ENCODE measurements at places on chromosomes 3 and 15.

DNA sequence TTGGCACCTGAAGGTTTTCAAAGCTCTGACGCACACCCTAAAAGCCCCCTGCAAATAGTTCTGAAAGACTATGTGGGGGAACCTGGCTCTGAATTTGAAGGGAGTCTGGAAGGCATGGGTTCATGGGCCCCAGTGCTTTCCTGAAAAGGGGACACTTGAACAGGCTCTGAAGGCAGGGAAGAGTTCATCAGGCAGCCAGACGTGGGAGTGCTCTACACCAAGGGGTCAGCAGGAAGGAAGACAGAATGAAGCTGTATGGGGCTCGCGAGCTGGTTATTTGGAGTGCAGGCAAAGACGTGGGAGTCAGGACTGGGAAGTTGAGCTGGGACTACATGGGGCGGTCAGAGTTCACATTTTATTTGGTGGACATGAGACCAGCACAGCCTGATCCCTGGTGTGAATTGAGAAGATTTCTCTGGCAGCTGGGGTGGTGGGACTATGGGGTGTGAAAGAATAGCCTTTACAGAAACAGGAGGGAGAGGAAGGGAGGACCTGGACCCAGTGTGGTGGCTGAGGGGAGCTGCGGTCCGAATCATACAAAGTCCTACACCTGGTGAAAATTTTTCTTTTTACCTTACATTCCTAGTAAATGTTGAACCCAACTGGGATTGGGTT is 12.6 kb downstream of the ABHD6 start:
- no peak for DNase-seq

DNA sequence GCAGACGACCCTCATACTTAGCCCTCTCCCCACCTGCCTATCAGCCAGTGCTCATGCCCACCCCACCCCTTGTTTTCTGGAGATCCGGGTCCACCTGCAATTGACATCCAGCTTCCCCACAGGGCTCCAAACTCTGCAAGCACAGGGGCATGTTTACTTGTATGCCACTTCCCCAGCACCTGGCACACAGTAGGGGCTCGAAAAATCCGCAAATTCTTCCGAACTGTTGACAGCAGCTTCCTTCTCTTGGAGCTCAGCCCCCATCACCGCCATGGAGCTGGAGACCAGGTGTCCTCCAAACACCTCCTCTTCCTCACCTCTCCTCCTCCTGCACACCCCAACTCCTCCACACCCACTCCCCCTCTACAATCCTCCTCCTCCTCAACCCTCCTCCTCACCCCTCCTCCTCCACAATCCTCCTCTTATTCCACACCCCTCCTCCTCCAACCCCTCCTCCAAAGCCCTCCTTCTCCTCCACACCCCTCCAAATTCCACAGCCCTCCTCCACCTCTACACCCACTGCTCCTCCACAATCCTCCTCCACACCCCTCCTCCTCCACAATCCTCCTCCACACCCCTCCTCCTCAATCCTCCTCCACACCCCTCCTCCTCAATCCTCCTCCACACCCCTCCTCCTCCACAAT is 70.4 kb upstream of the BLM start:
- no peak for DNase-seq

GRCh38 chr15:41347236-41347635 is 14.6 kb downstream of the NUSAP1 start:
- DNase-seq = no peak

DNA sequence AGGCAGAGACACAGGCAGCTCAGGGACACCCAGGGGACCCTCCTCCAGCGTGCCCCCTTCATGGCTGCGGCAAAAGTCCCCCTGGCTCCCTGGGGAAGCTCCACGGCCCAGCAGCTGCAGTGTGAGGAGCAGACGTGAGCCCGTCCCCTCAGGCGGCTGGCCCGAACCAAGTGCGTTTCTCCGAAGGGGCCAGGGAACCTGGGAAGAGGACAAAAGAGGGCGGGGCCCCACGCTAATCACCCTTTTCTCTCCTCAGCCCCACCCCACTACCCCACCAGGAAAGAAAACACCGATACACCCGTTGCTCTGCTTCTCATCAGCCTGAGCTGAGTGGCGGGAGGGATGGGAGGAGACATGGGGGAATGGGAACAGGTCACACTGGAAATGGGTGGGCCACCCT is at the start of gene MUC4:
Gene MUC4, minus strand, starts transcription at position 174 of the 400 bp plus-strand sequence. Its CDS starts 112 bp downstream, at position 62.
- DNase-seq = no peak

- DNase-seq = no peak
These were observed 20.8 kb upstream of the ACAN start for GRCh38 chr15:88782465-88782864.

DNA sequence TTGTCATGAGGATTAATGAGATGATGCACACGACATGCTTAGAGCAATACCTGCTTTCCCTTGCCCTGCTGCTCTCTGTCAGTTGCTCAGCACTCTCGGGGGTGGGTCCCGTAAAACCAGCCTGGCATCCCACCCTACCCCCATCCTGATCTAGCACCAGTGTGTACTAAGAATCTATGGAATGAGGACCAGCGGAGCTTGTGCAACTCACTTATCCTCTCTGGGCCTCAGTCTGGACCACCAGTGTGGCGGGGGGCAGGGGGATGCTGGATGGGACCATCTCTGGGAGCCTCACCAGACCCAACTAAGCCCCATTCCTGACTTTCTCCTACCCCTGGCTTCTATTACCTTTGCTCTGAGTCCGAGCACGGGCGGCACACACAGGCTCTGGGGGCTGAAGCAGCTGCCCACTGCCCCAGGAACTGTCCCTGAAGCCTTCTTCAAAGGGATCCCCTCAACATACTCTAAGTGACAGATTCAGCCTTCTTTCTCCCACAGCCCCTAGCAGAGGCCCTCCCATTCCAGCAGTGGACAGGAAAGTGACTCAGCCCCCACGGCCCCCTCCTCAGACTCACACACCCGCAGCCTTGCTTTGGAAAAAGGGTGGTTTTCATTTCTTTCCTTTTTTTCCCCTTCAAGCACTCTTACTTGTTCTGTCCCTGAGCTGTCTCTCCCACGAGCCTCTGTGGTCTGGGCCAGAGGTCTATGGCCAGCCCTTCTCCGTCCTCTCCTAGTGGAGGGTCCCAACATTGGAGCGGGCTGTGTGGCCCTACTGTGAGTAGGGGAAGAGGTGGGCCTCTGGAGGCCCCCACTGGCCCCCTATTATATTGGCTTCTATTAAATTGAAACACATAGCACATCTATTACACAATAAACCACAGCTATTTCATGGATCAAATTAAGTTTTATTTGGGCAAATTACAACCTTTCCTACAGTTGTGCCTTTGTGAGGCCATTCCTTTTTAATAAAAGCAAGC is 100.3 kb downstream of the SMAD6 start:
- no peak for DNase-seq

- DNase-seq = no peak
These were observed 200.1 kb downstream of the TLE3 start for GRCh38 chr15:69897471-69898237.

GRCh38 chr3:56974247-56974930 is 86.1 kb upstream of the SPATA12 start:
- no peak for DNase-seq

GRCh38 chr15:100650685-100651084 is 48.3 kb downstream of the ASB7 start:
- no peak for DNase-seq

DNA sequence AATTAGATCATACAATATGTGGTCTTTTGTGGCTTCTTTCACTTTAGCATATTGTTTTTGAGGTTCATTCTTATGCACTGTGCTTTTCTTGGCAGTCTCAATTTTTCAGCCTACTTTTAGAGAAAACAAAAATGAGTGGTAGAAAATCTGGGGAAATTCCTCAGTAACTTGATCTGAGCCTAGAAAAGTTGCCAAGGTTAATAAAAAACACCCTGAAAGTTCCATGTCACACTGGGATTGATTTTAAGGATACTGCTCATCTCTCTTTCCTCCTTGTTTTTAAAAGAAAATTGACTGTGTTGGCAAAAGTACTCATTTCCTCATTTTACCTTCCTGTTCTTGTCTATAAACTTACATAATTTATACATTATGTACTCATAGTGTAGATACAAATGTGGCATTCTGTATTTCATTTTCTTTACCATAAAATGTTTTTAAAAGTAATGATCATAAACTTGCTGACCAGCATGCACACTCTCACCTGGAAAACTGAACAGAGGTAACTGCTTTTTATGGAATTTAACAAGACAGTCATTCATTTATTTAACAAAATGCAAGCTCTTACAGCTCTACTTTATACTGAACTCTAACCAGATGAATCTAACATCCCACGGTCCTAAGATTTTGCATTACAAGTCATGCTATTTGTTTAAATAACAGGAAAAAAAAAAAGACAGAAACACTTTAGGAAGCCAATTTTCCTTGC is 28.6 kb upstream of the SH3BP5 start:
- no peak for DNase-seq

DNA sequence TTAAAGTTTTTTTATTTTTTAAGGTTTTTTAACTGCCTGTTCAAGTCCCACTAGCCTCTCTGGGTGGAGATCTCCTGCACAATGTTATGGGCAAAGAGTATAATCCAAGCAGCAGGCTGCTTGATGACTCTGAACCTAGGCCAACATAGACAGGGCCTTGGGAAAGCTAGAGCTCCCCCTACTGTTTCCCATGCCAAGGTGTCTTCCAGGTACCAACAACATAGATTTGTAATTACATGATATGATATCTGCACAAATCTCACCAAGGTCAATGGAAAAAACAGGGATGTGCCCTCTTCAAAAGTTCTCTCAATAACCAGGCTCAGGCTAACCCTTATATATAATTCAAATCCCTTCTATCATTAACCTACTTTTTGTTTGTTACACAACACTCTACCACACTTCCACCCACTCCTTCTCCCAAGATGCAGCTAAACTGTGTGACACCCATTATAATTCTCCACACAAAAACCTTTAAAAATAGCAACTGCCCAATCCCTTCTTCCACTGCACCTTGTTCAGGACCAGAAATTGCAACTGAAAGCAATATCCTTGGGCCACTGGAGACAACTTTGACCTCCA is 43.8 kb downstream of the RBM15B start:
- DNase-seq = peak; percentile 49

GRCh38 chr3:71310980-71311660 is 272.4 kb downstream of the FOXP1 start:
- no peak for DNase-seq

DNA sequence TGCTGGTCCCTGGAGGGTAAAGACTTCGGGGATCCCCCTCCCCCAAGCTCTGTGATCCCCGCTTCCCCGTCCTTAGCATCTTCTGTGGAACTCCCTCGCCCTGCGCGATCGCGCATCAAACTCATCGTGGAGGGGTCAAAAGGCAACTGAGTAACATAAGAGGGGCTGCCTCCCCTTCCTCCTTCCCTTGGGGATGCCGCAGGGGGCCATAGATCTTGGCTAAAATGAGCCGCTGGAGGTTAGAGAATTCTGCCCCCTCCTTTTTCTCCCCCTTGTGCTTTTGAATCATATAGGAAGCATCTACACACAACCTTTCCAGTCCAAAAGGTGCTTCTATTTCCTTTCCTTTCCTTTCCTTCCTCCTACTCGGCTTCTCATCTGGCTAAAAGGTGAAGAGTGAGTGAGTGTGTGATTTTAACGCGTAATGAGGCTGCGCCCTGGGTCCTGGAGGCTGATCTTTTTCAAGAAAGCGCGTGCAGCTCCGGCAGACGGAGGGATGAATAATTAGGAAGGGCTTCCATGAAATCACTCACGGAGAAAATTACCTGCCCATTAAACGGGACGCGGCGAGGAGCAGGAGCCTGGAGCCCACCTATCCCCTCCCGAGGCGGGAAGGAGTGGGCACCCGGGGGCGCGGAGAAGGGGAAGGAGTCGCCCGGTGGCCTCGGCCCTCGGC is 831 bp upstream of the ROBO2 start:
- DNase-seq = no peak

Measured in NT2/D1 (cell line).